IMR-90 (cell line): ENCODE measurements at places on chromosomes 5 and 9. TPM values are rescaled to one million over a fixed set of nuclear protein-coding genes. Genes with fewer than 3 reads are reported as not detected.

The OSMR gene
- total RNA-seq, result 38.9 and 41.6 TPM in 2 replicates

The PHYHD1 gene
- 2.2 and 3.3 TPM in 2 replicates for total RNA-seq

The PCDHA2 gene
- not detected in 2 replicates for total RNA-seq

The SAXO1 gene
- under 0.01 TPM in 1 of 2 replicates, not detected in the other for total RNA-seq

The PCDHA5 gene
- not detected in 2 replicates for total RNA-seq

The EPB41L4B gene
- total RNA-seq, result 0.54 and 0.56 TPM in 2 replicates

The KCNN2 gene
- total RNA-seq, result 2.2 and 3.3 TPM in 2 replicates

The HRCT1 gene
- 1.1 and 1.7 TPM in 2 replicates for total RNA-seq

The OTP gene
- total RNA-seq, result not detected in 2 replicates

- DNase-seq, result peak; percentile 59
Observed at GRCh38 chr5:150627731-150628545, 12.5 kb upstream of the SYNPO start.

DNA sequence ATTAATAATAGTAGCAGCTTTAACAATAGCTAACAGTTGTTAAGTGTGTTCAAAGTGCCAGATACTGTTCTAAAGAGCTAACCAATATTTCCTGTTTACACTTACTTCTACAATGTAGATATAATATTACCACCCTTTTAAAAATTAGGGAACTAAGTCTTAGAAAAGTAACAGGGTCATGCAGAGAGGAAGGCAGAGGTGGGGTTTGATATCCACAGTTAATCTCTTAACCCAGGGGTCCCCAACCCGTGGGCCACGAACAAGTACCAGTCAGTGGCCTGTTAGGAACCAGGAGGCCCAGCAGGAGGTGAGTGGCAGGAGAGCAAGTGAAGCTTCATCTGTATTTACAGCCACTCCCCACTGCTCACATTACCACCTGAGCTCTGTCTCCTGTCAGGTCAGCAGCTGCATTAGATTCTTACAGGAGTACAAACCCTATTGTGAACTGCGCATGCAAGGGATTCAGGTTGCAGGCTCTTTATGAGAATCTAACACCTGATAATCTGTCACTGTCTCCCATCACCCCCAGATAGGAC, 89.1 kb downstream of the ACTL7B start:
- DNase-seq, result no peak

DNA sequence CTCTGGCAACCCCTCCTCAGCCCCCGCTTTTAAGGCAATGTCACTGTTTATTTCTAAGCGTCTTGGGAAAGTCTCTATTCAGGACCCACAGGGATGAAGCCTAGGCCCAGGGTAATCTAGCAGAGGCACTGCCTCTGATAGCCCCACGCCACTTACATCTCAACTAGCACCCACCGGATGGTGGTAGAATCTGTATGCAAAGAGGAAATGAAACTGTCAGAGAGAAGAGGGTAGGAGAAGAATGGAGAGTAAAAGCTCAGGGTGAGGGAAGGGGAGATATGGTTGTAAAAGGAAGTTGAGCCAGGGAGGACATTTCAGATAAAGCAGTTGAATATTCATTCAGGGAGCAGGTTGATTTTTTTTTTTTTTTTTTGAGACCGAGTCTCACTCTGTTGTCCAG, 3.0 kb downstream of the FRRS1L start:
- no peak for DNase-seq

DNA sequence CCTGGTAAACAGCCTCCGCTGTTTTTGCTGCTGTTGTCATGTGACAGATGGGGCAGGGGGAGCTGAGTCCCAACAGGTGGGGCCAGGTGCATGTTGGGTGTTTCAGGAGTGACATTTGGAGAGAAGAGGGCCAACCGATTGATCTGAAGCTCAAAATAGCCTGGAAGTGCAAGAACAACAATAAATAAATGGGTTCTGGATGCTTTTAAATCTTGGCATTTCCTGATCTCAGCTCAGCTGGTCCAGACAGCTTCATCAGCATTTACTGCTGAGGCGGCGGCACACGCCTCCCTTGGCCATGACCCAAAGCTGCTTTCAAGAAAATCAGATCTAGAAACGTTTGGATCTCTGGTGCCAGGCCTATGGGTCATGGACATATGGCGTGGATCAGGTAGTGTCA, 70.5 kb downstream of the PPARGC1B start:
- DNase-seq, result no peak

DNA sequence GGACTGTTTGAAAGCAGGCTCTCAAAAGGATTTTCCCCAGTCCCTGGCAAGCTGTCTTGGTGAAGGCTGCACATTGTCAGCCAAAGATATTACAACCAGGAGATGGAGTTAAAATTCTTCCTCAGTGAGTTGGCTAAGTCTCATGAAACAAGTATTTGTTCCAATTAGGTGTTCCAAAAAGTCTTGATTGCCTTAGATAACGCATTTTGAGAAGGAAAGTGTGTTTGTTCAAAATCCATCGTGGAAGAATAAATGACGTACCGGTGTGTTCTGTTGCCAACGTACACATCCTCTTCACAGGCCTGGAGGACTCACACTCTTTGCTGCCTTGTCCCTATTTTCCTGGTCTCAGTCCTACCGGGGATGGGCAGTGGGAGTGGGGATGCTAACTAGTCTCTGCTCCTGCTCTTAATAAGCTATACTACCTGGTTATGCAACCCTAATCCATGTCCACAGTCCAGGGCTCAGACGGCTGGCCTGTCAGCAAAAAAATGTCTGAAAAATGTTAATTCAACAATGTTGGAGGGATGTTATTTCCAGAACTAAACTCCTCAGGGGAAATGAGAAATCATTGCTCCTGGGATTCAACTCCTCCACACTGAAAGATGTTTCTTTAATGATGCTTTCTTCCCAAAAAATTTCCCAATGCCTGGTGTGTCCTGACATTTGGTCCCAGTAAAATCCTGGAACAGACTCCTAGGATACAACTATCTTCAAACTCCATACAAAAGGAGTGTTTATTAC, 175.3 kb upstream of the KLF9 start:
- DNase-seq, result peak; percentile 90

DNA sequence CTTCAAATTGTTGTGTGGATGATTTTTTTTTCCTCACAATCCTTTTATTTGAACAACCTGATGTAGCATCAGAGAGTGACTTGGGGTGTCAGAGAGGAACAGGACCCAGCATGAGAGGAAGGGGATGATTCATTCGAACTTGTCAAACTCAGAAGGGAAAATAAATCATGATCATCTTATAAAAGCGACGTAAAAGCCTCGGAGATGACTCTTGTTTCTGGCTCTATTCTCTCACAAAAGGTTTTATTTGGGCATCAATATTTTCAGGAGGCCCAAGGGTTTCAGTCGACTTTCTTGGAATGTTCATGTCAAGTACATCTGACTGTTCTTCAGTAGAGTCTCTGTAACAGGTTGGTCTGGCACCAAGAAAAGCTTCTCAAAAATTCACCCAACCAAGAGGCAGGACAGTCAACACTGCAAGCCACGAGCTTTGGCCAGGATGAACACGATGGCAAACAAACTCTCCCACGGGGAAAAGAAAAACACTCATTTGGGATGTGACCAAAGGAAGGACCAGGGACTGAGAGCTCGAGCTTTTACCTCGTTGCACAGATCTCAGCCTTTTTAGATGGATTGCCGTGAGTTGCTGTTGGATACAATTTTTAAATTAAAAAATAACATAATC, 55.1 kb downstream of the ANKH start:
- no peak for DNase-seq

- no peak for DNase-seq
Observed at GRCh38 chr9:73536403-73536802, 384.7 kb downstream of the ANXA1 start.

DNA sequence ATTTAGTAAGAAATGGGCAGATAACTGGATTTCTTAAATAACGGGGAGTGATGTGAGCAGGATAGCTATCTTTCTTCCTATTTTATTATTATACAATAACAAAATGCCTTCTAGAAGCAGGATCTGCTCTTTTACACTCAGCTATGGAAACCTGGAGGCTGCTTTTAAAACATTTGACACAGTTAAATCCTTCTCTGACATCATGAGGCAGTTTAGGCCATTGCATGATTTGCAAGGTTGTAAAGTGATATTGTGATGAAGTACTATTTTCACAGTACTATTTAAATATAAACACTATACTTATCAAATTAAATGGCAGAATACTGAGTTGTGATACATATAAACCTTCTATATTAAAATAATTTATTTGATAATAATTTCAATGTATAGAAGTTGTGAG, 93.9 kb downstream of the ZSWIM6 start:
- DNase-seq, result no peak

- no peak for DNase-seq
Observed at GRCh38 chr5:143128412-143129071, 274.9 kb downstream of the NR3C1 start.

DNA sequence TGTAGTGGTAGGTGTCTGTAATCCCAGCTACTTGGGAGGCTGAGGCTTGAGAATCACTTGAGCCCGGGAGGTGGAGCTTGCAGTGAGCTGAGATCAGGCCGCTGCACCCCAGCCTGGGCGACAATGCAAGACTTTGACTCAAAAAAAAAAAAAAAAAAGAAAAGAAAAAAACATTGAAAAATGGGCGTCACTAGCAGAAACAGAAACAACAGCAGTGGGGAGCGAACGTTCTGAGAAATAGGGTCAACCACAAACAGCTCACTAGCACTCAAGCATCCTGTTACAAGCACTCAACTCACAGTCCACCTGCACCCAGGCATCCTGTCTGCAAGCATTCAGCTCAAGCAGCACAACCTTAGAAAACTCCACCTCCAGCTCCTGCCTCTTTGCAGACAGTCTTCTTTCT, 17.2 kb downstream of the TRIM14 start:
- peak; percentile 17 for DNase-seq

GRCh38 chr5:83312663-83313062, 158.9 kb upstream of the VCAN start:
- no peak for DNase-seq

- DNase-seq, result no peak
Observed at GRCh38 chr5:142973932-142974331, 203.8 kb downstream of the ARHGAP26 start.

DNA sequence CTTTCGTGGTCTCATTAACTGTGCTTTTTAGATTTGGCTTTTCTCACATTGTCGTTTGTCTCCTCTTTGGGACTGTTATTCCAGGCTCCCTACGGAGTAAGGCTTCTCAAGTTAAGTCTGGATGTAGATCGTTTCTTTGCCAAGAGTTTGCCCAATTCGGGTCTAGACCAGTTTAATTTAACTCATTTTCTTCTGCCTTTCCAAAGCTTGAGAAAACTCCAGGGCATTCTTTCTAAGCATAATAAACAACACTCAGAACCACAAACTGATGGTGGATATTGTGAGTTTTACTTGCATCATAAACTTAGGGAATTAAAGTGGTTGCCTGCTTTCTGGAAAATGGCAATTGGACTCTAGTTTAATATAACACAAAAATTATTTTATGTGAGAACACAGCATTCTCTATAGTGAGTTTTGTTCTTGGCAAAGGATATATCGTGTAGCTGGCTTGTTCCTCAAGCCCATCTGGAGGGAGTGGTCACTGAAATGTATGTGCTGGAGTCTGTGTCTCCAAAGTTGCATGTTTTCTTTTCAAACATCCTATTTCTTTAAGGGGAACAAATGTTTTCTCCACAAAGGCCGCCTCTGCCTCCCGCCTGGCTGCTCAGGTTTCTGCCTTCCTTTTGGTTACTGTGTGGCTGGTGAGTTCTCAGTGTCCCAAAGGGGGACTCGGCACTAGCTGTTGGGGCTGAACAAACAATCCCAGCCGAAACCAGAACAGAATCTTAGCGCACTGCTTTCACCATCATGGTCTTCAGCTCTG, 211.3 kb upstream of the FBN2 start:
- DNase-seq, result no peak

GRCh38 chr9:110895147-110895905, 142.9 kb downstream of the LPAR1 start:
- no peak for DNase-seq

GRCh38 chr9:98929071-98929470, 14.6 kb upstream of the COL15A1 start:
- DNase-seq, result peak; percentile 83

DNA sequence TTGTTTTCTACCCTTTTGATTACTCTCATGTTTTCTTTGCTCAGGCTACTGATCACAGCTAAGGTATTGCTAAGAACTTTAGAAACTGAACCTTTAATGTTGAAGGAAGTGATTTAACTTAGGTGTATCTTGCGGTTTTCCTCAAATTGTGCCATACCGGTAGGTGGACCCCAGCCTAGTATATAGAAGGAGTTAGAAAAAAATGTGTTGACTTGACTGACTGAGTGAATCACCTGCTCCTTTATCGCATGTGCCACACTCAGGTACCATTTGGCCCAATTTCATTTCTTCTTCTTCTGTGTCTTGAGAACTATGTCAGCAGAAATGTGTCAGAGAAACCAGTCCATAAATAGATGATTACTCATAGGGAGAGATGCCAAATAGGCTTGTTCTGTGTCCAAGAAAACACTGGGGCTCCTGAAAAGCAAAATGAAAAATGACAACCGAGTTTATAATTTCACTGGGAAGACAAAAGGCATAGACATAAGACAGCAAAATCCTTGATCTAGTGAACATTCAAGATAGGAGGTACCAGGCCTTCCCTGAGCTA, 19.4 kb downstream of the PLPPR1 start:
- DNase-seq, result no peak

DNA sequence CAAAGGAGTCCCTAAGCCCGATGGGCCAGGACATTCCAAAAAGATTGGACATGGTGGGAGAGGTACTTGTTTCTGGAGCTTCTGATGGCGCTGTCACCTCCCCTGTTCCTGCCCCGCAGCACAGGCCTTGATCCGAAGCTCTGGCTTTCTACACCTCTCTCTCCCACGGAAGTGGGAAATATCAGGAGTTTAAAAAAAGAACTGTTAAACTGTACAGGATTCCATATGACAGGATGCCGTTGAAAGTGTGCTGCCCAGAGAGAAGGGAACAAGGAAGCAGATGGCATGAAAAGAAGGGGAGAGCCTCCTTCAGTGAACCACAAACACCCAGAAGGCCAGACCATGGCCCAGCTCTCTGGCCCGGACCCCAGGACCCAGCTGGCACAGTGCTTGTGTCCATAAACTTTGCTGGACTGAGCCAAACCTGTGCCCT, 26.8 kb upstream of the SLC2A8 start:
- DNase-seq, result no peak

GRCh38 chr9:136107155-136107952, 11.3 kb downstream of the TMEM250 start:
- no peak for DNase-seq

- DNase-seq, result peak; percentile 78
Observed at GRCh38 chr9:131886826-131887225, 146.9 kb upstream of the RAPGEF1 start.

DNA sequence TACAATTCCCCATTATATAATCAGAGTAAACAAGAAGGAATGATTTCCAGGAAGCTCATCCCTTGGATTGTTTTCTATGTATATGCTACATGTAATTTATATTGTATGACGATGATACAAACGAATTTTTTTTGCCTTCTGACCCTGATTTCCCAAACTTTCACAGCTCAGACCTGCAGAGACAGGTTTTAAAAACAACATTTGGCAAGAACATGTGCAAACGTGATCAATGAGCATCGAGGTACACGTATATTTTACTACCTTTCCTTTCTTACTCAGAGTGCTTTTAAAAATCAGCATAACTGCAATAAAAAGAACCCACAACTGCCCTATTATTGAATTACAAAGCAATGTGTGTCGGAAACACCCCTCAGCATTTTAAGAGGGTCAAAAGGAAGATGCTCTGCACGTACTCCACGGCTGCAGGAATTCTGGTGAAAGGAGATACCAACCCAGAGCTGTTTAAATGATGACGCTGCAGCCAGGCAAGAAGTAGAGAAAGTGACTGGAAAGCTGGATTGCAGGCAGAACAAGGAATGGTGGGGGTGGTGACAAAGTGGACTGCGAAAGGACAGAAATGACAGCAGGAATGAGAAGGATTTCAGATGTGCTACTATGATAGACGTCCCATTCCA, 533.5 kb downstream of the RAB3C start:
- DNase-seq, result peak; percentile 71

- DNase-seq, result peak; percentile 98
Observed at GRCh38 chr5:150434464-150434863, 15.1 kb downstream of the RPS14 start.

- peak; percentile 15 for DNase-seq
Observed at GRCh38 chr5:178237431-178238312, 5.1 kb upstream of the PHYKPL start.
